ENCODE measurements at places on chromosomes 4 and X.

DNA sequence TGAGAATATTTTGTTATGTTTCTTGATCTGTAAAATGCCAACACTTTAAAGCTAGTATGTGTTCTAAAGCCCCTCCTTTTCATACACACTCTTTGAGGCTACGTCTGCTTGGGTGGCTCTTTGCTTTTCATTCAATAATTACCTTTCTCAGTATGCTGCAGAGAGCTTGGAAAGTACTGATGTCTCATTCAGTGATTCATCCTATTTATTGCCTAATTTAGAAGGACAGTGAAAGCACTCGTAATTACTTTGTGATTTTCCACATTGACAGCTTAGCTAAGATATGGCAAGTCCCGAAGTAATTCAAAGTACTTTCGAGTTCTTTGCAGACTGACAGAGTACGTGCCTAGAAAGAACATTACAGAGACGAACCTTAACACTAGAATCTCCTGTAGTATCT is 57.2 kb downstream of the BMP15 start:
- no peak for DNase-seq

GRCh38 chr4:76001700-76002099 is 5.6 kb downstream of the CXCL9 start:
- no peak for DNase-seq

DNA sequence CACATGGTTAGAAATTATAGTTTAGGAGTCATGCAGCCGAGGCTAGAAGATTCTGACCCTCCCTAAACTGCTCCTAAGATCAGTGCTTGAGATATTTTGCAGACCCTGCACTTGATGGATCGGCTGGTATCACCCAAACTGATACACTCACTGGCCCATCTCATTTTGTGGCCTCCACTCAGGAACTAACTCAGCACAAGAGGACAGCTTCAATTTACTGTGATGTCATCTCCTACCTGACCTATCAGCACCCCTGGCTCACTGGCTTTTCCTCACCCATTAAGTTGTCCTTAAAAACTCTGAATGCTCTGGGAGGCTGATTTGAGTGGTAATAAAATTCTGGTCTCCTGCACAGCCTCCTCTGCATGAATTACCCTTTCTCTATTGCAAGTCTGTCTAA is 450.9 kb downstream of the PCDH10 start:
- no peak for DNase-seq

GRCh38 chr4:26812049-26812714 is 48.5 kb upstream of the STIM2 start:
- DNase-seq = no peak

DNA sequence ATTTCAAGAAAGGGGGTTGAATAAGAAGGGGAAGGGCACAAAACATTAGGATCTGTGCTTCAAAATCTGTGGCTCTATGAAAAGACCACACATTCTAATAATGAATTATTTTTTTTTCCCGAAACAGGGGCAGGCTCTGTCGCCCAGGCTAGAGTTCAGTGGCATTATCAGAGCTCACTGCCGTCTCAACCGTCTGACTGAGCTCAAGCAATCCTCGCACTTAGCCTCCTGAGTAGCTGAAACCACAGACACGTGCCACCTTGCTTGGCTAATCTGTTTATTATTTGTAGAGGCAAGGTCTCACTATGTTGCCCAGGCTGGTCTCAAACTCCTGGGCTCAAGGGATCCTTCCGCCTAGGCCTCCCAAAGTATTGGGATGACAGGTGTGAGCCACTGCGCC is 33.4 kb downstream of the ACSL1 start:
- no peak for DNase-seq

- DNase-seq = no peak
Measured at GRCh38 chrX:110087485-110088356, 84.8 kb downstream of the TMEM164 start.

- no peak for DNase-seq
Measured at GRCh38 chr4:78818530-78819079, 42.5 kb downstream of the BMP2K start.

Measured in naive B cell (primary cell).